Caco-2 (cell line): ENCODE measurements at places on chromosomes 5 and 9. TPM values are rescaled to one million over a fixed set of nuclear protein-coding genes. Genes with fewer than 3 reads are reported as not detected.

Gene LCN9
- not detected in 2 replicates for total RNA-seq

Gene EXOSC3
- 60.3 and 70.6 TPM in 2 replicates for total RNA-seq

Gene RNF180
- 0.23 and 0.61 TPM in 2 replicates for total RNA-seq

DNA sequence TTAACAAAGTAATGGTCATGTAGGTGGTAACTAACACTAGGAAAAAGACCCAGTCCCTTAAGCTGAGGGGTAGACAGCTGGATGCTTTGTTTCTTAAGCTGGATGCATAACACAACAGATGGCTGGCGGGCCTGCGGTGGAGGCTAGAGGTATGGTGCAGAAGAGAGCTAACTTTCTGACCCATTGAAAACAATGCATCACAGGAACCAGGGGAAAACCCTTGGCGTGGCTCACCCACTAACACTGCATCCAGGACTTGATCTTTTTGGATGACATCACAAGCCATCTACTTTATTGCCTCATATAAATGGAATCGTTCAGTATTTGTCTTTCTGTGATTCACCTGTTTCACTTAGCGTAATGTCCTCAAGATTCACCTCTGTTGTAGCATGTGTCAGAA is 138.7 kb downstream of the AUH start:
- no peaks in the 10 kb centered on the region for H3K4me1 ChIP-seq
- no peaks in the 10 kb centered on the region for H3K36me3 ChIP-seq
- no peak for DNase-seq
- no peak overlapping the region for H3K27ac ChIP-seq
- H3K4me3 ChIP-seq = no peak overlapping the region

GRCh38 chr9:134376386-134377142 is 50.3 kb downstream of the RXRA start:
- H3K27me3 ChIP-seq = no peaks in the 10 kb centered on the region
- DNase-seq = no peak
- no peak overlapping the region for H3K4me3 ChIP-seq
- H3K36me3 ChIP-seq = no peaks in the 10 kb centered on the region
- H3K4me1 ChIP-seq = no peaks in the 10 kb centered on the region
- H3K27ac ChIP-seq = no peak overlapping the region

DNA sequence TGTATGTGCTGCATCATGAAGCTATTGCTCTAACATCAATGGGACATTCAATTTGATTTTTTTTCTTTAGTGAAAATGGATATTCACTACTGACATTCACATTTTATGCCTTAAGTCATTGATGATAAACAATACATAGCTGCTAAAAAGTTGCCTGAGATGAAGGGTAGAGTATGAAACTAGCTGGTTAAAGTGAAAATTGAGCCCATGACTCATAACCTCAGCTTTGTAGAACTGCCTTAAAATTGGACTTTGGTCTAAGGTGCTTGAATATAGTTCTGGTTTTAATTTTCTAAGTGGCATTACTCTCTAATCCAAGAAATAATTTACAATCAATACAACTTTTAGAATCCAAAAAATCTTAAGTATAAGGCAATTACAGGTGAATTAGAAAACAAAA is 740.4 kb upstream of the RIOK2 start:
- DNase-seq = no peak
- no peak overlapping the region for H3K4me3 ChIP-seq
- no peaks in the 10 kb centered on the region for H3K36me3 ChIP-seq
- H3K4me1 ChIP-seq = no peaks in the 10 kb centered on the region

Gene RLN1
- 0.44 TPM in 1 of 2 replicates, not detected in the other for total RNA-seq

DNA sequence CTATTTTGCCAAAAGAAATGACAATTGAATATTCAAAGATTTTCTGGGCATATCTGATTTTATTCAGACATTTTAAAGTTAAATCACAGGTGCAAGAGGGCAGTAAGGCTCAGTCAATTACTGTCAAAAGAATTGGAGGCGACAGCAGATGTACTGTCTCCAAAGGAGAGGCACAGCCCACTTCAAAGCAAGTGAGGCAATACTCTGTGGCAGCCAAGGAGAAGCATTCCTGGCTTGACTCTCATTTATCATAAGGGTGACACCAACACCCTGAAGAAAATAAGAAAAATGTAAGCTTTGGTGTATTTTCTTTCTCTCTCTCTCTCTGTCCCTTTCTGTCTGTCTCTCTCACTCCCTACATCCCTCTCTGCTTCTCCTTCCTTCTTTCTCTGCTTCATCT is 93.3 kb downstream of the SVEP1 start:
- no peaks in the 10 kb centered on the region for H3K4me1 ChIP-seq
- no peak overlapping the region for H3K27ac ChIP-seq
- no peak for DNase-seq
- no peak overlapping the region for H3K4me3 ChIP-seq
- H3K36me3 ChIP-seq = no peaks in the 10 kb centered on the region
- H3K27me3 ChIP-seq = no peaks in the 10 kb centered on the region

- no peak for DNase-seq
- no peaks in the 10 kb centered on the region for H3K27me3 ChIP-seq
- no peaks in the 10 kb centered on the region for H3K36me3 ChIP-seq
These were observed at the start of gene PTGS1 for GRCh38 chr9:122370869-122371755. PTGS1 (plus strand) TSS chr9:122371024; CDS start chr9:122371085, 61 bp downstream.

DNA sequence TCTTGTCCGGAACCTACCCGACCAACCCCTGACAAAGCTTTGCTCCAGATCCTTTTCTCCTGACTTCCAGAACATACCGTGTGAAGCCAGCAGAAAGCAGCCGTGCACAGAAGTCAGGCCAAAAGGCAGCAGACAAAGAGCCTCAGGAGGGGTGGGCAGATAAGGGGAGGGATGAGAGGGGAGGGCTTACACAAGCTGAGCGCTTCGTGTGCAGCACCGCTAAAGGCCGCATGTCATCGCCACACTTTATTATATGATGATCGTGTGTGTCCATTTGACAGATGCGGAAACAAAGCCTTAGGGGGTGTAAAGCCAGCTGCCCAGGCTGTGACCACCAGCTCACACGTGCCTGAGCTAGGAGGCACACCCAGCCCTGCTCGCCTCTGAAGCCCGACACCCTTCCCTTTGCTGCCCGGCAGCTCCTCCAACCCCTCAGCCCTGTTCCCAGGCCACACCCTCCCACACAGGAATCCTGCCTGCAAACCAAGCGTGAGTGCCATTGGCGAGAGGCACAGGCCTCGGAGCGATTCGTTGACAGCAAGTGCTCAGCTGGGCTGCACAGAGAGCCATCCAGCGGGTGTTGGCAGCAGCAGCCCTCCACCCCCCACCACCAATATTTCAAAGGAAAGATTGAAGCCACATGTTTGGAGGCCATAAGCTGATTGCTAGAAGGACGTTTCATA is 170.5 kb upstream of the SMIM23 start:
- no peak overlapping the region for H3K4me3 ChIP-seq
- no peaks in the 10 kb centered on the region for H3K36me3 ChIP-seq
- DNase-seq = peak; percentile 57
- H3K27ac ChIP-seq = no peak overlapping the region
- no peaks in the 10 kb centered on the region for H3K4me1 ChIP-seq

Gene CCIN
- not detected in 2 replicates for total RNA-seq

- DNase-seq = no peak
- no peaks in the 10 kb centered on the region for H3K36me3 ChIP-seq
- peaks cover 49% of the 10 kb centered on the region for H3K4me1 ChIP-seq
- no peaks in the 10 kb centered on the region for H3K27me3 ChIP-seq
These were observed 94.8 kb upstream of the CDKN2B start for GRCh38 chr9:22103685-22104575.

DNA sequence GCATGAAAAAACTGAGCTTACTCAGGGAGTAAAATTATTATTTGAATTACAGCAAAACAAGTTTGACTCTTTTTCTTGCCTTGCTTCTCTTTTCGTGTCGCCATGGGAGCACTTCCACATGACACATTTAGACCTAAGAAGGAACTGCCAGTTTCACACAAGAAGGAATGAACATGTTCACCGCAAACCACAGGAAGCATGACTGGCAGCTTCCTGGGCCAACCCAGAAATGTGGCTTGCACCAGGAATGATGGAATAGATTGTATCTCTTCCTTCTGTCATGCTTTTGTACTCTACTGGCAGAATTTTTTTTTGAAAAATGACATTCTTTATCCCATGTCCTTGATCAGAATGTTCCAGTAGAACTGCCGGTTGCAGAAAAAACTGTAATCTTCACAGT is 32.9 kb upstream of the MAN2A1 start:
- DNase-seq = no peak
- no peaks in the 10 kb centered on the region for H3K36me3 ChIP-seq
- H3K27me3 ChIP-seq = no peaks in the 10 kb centered on the region
- no peak overlapping the region for H3K4me3 ChIP-seq
- H3K4me1 ChIP-seq = 0 out of 2 replicates have a peak, but pooled peaks cover 5% of the 10 kb centered on the region
- peak overlapping the region; percentile 11 for H3K27ac ChIP-seq

Gene GPR150
- 0.21 and 0.27 TPM in 2 replicates for total RNA-seq

GRCh38 chr9:10876333-10876732 is 263.5 kb upstream of the PTPRD start:
- H3K4me1 ChIP-seq = no peaks in the 10 kb centered on the region
- no peaks in the 10 kb centered on the region for H3K27me3 ChIP-seq
- DNase-seq = no peak
- no peak overlapping the region for H3K27ac ChIP-seq

DNA sequence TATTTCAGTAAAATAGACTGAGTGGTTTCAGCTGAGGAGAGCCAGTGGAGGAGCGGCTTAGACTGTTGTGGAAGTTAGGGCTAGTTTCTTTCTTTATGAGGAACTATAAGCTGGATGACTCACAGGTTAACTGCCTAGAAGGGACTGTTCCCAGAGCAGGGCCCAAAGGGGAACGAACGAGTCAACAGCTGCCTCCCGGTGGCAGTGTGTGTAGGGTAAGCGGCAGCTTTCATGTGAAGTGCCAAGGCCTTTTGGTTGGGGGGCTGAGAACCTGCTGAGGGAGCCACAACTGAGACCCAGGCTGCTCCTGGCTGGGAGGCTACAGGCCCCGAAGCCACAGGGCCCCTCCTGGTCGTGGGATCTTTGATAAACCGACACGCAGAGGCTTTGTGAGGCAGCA is 7.0 kb downstream of the SQSTM1 start:
- H3K4me3 ChIP-seq = no peak overlapping the region
- peak overlapping the region; percentile 48 for H3K27ac ChIP-seq
- H3K4me1 ChIP-seq = peaks cover 26% of the 10 kb centered on the region
- H3K27me3 ChIP-seq = no peaks in the 10 kb centered on the region
- H3K36me3 ChIP-seq = peaks cover 16% of the 10 kb centered on the region

GRCh38 chr5:82931110-82931509 is 146.1 kb downstream of the TMEM167A start:
- H3K4me3 ChIP-seq = no peak overlapping the region
- H3K4me1 ChIP-seq = no peaks in the 10 kb centered on the region
- no peak for DNase-seq

GRCh38 chr5:93596676-93597490 is 13.9 kb downstream of the NR2F1 start:
- no peak overlapping the region for H3K27ac ChIP-seq
- no peaks in the 10 kb centered on the region for H3K27me3 ChIP-seq
- no peaks in the 10 kb centered on the region for H3K4me1 ChIP-seq
- H3K4me3 ChIP-seq = no peak overlapping the region

Gene LEAP2
- 1.1 and 4.1 TPM in 2 replicates for total RNA-seq

GRCh38 chr5:59264639-59265245 is 628.8 kb downstream of the PDE4D start:
- peak; percentile 34 for DNase-seq
- no peaks in the 10 kb centered on the region for H3K36me3 ChIP-seq
- no peak overlapping the region for H3K4me3 ChIP-seq
- H3K4me1 ChIP-seq = peaks cover 37% of the 10 kb centered on the region

Gene ADAMTS16
- total RNA-seq = 0.11 TPM in 1 of 2 replicates, not detected in the other

Gene OR1Q1
- not detected in 2 replicates for total RNA-seq

DNA sequence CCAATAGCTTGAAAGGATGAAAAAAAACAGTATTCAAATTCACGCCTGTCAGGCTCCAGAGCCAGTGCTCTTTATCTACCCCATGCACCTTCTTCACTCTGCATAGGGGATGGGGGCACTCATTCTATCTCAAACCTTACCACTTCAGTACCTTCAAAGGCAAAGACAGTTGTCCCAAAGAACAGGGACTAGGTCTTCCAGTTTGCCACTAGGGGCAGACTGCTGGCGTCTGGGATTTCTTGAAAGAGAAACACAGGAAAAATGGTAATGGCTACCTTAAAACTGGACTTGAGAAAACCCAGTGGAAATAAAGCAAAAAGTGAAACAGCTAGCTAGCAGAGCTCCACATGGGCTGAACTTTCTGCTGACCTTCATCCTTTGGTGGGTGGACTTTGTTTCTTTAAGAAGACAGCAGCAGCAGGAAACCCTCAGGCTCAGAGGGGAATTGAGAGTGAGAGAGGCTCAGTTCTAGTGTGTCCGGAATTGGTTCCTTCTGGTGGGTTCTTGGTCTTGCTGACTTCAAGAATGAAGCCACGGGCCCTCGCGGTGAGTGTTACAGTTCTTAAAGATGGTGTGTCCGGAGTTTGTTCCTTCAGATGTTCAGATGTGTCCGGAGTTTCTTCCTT is 41.0 kb upstream of the SLC36A1 start:
- no peaks in the 10 kb centered on the region for H3K27me3 ChIP-seq
- no peak overlapping the region for H3K27ac ChIP-seq
- no peak overlapping the region for H3K4me3 ChIP-seq
- no peak for DNase-seq

- H3K4me3 ChIP-seq = no peak overlapping the region
- H3K36me3 ChIP-seq = no peaks in the 10 kb centered on the region; the same call in 1 of the 2 replicates
- H3K4me1 ChIP-seq = peaks cover 23% of the 10 kb centered on the region
- peak overlapping the region; percentile 36 for H3K27ac ChIP-seq
These were observed 11.0 kb downstream of the NCS1 start for GRCh38 chr9:130183133-130183762.

Gene GRIN1
- 1.9 and 3.7 TPM in 2 replicates for total RNA-seq

Gene EPB41L4B
- 14.7 and 16.3 TPM in 2 replicates for total RNA-seq

DNA sequence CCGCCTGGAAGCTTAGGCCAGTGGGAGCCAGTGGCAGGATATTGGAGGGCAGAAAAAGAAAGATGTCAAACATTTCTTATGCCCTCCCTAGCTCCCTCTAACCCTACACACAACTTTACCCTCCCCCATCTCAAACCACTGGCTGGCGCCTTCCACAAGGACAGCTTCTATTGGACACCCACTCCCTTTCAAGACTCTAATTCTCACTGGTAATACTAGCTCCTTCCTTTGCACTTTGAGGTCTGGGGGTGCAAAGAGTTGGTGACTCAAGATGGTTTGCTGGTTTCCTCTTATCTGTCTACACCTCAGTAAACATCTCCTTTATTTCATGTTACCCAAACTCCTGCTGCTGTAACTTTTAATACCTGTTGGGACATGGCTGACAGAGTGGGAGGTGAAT is 11.6 kb upstream of the ITGA1 start:
- no peaks in the 10 kb centered on the region for H3K27me3 ChIP-seq
- no peaks in the 10 kb centered on the region for H3K36me3 ChIP-seq
- no peak overlapping the region for H3K4me3 ChIP-seq
- DNase-seq = no peak

Gene PRRC2B
- total RNA-seq = 219 and 235 TPM in 2 replicates

- no peak overlapping the region for H3K4me3 ChIP-seq
- no peak for DNase-seq
- no peaks in the 10 kb centered on the region for H3K36me3 ChIP-seq
- H3K27ac ChIP-seq = no peak overlapping the region
- H3K4me1 ChIP-seq = no peaks in the 10 kb centered on the region
- H3K27me3 ChIP-seq = no peaks in the 10 kb centered on the region
These were observed 579.4 kb downstream of the TAF11L14 start for GRCh38 chr5:18213666-18214065.

Gene ZBTB43
- 17.7 and 18.5 TPM in 2 replicates for total RNA-seq

DNA sequence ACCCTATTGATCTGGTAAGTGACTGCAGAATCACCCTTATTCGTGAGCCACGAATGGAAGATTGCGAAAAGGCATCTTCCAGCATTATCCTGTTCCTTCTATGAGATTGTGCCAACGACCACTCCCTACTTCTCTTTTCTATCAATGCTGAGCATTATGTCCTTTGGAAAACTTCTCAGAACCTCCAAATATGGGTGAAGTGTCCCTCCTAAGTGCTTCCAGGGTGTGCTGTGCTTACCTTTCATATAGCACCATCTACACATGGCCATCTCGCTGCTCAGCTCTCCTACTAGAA is 14.7 kb upstream of the LCP2 start:
- no peaks in the 10 kb centered on the region for H3K4me1 ChIP-seq
- no peak for DNase-seq
- no peak overlapping the region for H3K27ac ChIP-seq
- H3K27me3 ChIP-seq = no peaks in the 10 kb centered on the region
- H3K36me3 ChIP-seq = no peaks in the 10 kb centered on the region
